ENCODE measurements at places on chromosomes 5 and 9. TPM values are rescaled to one million over a fixed set of nuclear protein-coding genes. Genes with fewer than 3 reads are reported as not detected.

GRCh38 chr5:71973563-71973962, 133.7 kb upstream of the MAP1B start:
- no peak for DNase-seq

ANXA6 gene
- total RNA-seq: 190 TPM

DNA sequence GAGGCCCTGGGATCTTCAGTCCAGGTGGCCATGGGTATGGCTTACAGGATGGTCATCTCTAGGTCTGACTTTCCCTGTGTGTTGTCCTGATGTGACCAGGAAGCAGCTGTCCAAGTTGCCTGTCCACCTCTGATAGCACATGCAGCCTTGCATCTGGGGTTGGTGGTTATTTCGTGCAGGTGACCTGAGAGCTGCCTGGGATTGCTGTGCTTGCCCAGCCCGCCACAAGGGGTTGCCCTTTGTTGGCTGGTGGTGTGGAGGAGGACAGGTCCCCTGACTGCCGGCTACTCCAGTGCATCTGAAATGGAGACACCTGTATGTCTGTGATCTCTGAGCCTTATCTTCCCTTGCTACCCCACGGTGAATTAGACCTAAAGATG, 212.6 kb downstream of the ARHGAP26 start:
- no peak for DNase-seq

- no peak for DNase-seq
These were observed 50.4 kb downstream of the RUSC2 start for GRCh38 chr9:35540315-35540714.

KIAA1958 gene
- 12.0 TPM for total RNA-seq

Data from vagina (tissue), 2 donors.